ENCODE measurements at places on chromosomes 16 and 17.

DNA sequence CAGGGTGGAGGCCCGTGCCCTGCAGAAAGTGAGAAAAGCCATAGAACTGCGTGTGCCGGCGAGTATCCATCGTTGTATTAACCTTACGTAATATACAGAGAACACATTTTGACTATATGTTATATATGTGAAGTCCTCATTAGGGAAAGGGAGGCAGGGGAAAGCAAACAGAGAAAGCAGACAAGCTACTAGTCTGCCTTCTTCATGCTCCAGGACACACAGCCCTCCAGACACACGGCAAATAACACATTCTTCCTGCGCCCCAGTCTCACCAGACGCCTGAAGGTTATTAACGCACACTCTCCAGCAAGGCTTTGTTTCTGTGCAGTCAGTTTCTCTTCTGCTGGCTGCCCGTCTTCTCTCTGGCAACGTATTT is 28.8 kb downstream of the PRDM7 start:
- no peak for DNase-seq

DNA sequence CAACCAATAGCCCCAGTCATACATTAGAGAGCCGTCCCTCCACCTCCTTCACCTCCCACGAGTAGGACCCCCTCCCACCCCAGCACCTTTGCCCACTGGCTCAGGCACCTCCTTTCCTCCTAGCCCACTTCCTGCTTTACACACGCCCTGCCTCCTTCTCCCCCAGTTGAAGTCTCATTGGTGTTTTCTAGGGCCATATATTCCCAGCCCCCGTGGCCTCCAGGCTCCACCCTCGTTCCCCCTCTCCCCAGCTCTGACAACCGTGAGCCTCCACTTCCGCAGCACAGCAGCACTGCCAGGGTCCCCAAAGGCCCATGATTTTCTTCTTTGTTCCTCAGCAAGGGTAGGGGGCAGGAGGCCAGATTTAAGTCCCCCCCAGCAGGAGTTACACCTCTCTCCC is 340.3 kb upstream of the TNRC6C start:
- no peak for DNase-seq

DNA sequence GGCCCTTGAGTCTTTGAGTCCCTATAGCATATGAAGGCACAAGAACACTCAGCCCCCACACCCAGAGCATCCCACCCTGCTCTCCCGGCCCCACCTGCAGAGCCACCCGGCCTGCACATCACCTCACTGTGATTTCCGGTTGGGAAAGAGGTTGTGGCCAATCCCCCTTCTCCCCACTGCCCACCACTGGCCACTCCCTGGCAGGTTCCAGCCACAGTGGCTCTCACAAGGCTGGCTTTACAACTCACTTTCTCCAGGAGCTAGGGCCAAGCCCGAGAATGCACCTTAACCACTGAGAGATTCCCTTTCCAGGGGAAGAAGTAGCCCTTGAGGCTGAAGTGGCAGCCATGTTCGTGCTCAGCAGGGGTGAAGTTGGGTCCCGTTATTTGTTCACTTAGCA is 123.9 kb downstream of the C16orf78 start:
- no peak for DNase-seq

GRCh38 chr16:102060-102855 is 24.2 kb downstream of the MPG start:
- no peak for DNase-seq

- no peak for DNase-seq
These were observed 11.2 kb upstream of the KCNJ2 start for GRCh38 chr17:70158180-70158579.

DNA sequence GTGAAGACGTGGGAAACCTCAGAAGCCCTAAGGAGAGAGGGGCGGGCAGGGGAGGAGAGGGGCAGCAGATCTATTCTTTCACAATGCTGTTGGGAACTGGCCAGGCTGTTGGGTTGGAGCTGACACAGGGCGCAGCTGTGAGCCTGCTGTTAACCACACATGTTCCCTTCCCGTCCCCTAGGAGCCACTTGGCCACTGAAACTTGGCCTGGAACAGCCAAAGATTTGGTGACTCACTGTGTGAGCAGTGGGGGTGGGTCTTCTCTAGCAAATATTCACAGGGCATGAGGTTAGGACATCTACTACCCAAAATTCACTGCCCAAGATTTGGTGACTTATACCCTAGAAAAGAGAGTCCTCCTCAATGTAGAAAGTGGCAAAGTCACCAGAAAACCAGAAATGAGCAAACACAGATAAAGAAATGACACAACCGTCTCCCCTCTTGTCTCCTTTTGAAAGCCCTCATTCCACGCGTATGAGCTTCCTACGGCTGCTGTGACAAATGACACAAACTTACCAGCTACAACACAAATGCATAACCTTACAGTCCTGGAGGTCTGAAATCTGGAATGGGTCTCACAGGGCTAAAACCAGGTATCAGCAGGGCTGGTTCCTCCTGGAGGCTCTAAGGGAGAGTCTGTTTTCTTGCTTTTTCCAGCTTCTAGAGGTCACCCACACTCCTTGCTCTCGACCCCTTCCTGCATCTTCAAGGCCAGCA is 6.3 kb downstream of the TBC1D16 start:
- no peak for DNase-seq

DNA sequence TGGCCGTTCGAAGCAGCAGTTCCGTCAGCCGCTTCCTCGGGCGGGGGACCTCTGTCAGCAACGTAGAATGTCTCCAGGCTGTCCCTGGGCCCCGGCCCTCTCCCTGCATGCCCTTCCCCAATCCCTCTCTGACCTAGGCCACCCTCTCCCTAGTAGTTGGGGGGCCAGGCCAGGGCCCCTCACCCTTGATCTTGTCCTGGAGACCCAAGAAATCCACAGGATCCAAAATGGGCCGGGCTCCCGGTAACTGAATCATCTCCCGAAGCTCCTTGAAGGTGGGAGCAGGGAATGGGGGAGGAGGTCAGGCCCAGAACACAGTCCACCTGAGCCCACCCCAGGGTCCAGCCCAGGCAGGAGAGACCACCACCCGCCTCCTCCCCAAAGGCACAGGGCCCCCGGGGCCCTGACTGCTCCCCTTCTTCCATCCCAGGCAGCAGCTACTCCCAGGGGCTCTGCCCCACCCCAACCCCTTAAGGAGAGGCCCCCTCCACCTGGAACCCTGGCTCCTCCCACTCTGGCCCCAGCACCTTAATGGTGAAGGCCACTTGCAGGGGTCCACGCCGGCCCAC is 4.7 kb upstream of the GRIN2C start:
- DNase-seq, result no peak

GRCh38 chr16:22861580-22861979 is 47.6 kb downstream of the HS3ST2 start:
- no peak for DNase-seq

- DNase-seq, result no peak
These were observed 19.3 kb downstream of the CDH1 start for GRCh38 chr16:68756239-68756915.

GRCh38 chr17:70336411-70336810 is 167.1 kb downstream of the KCNJ2 start:
- DNase-seq, result no peak

DNA sequence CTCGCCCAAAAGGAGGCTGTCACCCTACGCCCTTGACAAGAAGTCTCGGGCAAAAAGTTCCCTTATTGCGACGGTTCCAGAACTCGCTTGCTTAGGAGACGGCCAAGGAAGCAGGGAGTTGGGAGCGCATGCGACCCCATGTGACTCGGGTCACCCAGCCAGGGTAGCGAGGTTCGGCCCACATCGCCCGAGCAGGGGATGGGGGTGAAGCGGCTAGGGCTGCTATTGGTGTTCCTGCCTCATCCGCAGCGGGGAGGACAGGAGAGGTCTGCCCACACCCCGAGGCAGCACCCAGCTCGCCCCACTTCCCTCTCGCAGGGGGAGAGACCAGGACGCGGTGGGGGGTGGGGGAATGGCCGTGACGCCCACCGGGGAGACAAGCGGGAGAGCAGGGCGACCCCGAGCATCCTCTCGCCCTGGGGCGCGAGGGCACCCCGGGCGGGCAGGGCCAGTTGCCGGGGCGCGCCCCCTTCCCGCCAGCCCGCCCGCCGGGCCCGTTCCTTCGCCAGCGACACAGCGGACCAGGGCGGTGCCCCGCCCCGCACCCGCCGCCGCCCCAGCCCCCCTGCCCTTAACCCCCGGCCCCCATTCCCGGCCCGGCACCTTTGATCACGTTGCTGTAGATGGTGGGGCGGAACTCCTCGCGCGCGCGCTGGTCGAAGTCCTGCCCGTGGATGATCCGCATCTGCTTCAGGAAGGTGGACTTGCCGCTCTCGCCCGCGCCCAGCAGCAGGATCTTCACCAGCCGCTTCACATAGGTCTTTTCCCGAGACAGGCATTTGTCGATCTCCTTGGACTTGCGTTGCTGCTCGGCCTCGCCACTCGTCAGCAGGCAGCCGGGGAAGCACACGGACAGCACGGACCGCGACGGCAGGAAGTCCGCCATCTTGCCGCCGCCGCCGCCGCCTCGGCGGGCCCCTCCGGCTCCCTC is 567 bp downstream of the GNA13 start:
- DNase-seq, result no peak

DNA sequence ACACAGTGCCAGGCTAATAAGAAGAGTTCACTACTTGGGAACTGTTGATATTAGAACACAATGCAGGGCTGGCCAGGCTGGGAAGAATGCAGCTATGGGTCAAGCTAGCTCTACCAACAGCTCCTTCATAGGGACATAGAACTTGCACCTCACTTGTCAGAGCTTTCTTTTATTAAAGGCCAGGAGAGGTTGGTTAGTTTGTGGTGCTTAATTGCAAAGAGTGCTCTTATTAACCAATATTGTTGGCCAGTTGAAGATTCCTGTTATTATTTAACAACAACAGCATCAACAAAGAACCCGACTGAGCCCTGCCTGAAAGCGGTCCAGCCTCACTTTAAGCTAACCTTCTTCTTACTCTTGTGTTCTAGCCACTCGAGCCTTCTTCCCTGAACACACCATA is 43.4 kb upstream of the ANKFN1 start:
- no peak for DNase-seq

GRCh38 chr17:72407336-72407909 is 286.6 kb downstream of the SOX9 start:
- peak; percentile 86 for DNase-seq

- DNase-seq, result no peak
These were observed 231.6 kb upstream of the CDH5 start for GRCh38 chr16:66134875-66135274.

DNA sequence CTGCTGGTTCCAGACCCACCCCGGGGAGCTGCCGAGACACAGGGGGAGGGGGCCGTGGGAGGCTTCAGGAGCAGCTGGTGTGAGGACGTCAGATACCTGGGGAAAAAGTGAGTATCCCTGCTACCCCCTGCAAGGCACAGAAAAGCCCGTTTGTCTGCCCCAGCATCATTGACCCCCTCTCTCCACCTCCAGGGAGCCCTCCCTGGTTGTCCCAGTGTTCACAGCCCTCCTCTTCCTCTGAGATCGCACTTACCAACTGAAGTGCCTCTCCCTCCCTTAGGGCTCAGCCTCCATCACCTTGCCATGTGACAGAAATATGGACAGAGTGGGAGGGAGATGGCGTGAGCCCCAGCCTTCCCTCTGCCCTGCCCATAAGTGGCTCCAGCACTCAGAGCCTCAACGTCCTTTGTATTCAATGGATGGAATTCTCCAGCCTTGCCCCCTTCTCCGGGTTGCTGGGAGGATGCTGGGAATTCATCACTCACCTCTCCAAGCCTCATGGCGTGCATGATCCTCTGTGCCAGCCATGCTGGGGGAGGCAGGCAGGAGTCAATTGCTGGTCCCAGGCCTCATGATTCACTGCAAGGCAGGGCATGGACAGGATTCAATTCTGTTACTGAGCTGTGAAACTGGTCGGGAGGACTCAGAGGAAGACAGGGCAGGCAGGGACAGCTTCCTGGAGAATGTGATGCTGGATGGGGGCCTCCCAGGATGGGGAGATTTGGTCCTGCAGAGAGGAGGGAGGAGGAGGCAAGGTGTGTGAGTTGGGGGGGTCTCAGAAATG is 14.6 kb downstream of the SPNS3 start:
- DNase-seq, result no peak

GRCh38 chr17:5931616-5932015 is 138.6 kb upstream of the WSCD1 start:
- no peak for DNase-seq

- no peak for DNase-seq
These were observed 267.2 kb upstream of the SALL1 start for GRCh38 chr16:51418258-51418657.

- no peak for DNase-seq
These were observed 189.8 kb downstream of the KATNIP start for GRCh38 chr16:27739606-27740357.

- no peak for DNase-seq
These were observed 6.0 kb downstream of the CEP295NL start for GRCh38 chr17:78896834-78897663.

DNA sequence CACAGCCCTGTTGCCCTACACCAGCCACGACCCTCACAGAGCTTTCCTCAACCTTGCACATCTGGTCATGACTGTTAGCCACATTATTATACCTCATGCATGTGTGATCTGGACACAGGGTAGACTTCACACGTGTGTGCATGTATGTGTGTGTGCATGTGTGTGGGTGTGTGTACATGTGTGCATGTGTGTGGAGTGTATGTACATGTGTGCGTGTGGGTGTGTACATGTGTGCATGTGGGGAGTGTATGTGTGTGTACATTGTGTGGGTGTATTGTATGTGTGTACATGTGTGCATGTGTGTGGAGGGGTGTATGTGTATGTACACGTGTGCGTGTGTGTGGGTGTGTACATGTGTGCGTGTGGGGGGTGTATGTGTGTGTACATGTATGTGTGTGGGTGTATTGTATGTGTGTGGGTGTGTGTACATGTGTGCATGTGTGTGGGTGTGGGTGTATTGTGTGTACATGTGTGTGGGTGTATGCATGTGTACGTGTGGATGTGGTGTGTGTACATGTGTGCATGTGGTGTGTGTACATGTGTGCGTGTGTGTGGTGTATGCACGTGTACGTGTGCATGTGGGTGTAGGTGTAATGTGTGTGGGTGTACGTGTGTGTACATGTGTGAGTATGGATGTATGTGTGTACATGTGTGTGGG is 130.2 kb downstream of the C16orf95 start:
- DNase-seq, result no peak

- DNase-seq, result no peak
These were observed 41.1 kb upstream of the SLC5A10 start for GRCh38 chr17:18910881-18911280.

- no peak for DNase-seq
These were observed 41.7 kb downstream of the ANKFY1 start for GRCh38 chr17:4221899-4222659.

DNA sequence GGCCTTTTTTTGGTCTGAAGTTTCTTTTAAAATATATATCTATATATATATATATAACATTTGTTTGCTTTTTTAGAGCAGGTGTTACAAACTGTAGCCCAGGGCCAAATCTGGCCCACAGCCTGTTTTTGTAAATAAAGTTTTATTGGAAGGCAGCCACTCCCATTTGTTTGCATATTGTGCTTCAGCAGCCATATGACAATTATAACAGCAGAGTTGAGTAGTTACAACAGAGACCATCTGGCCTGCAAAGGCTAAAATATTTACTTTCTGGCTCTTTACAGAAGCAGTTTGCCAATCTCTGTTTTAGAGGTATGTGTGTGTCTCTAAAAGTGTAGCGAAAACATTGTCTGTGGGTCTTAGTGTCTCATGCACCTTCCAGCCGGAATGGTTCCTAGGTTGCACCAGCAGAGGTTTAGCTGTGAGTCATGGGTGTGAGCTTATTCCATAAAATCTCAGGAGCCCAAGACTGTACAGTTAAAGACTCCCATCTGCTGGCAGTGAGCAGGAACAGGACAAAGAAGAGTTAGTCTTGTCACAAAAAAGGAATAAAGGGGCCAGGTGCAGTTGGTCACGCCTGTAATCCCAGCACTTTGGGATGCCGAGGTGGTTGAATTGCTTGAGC is 23.8 kb downstream of the LCMT1 start:
- DNase-seq, result no peak

GRCh38 chr16:56260378-56261160 is 69.3 kb downstream of the GNAO1 start:
- no peak for DNase-seq
